ENCODE measurements at places on chromosomes 12 and 14.

DNA sequence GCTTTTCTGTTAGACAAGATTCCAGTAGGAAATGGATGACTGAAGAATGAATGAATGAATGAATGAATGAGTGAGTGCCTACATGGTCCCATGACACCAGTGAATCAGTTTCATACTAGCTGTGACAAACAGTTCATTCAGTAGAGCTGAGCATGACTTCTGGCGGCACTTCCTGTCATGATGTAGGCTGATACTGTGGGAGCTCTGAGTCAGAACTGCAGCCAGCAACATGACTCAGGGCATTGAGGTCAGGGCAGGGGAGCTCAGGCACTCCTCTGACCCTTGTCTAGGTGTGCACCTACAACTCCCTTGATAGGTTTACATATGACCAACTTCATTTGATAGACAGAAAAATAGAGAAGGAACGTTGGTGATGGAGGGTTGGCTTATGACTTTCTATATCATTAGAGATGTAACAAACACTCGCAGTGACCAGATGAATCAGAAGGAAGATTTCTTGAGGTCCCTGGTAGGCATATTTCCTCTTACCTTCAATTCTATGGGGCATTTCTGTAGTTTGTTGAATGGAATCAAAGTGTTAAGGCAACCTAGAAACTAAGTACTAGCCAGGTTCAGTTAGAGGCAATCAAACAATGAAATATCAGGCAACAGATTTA lies 139.3 kb upstream of the ARHGAP5 start:
- DNase-seq, result peak; percentile 79

GRCh38 chr12:52756281-52756960 lies 20.7 kb downstream of the KRT76 start:
- DNase-seq, result no peak

- no peak for DNase-seq
These were observed 98.9 kb upstream of the HMGA2 start for GRCh38 chr12:65725376-65725775.

GRCh38 chr12:50100561-50100960 lies 3.2 kb upstream of the GPD1 start:
- DNase-seq, result no peak

DNA sequence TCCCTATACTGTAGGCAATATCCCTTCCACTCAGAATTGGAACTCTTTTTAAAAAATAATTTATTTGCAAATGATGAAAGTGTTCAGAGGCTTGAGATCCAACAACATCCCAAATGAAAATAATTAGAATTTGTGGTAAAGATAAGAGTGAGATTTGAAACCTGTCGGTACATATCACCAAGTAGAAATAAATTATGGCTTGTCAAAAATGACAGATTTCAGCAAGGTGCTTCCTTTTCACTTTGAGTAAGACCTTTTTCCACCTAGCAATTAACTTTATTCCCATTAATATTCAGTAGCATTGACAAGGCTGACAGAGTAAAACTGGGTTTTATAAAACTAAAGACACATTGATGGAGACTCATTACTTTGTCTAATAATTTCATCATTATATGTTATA lies 107.7 kb upstream of the PRKD1 start:
- DNase-seq, result no peak

GRCh38 chr12:30964896-30965612 lies 38.5 kb downstream of the TSPAN11 start:
- no peak for DNase-seq

DNA sequence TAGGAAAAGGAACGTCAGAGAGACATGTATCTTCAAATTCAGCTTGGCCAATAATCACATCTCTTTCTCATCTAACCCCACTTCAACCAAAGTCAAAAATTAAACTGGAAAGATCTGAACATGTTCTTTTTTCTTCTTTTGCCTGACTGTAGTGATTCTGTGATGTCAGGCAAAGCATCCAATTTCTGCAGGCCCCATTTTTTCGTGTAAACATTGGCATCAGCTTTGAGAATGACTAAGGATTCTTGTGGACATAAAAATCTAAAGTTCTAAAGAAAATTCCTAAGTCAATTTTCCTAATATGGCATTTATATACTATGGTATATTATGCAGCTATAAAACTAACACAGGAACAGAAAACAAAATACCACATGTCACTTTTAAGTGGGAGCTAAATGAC lies 89.1 kb downstream of the STXBP6 start:
- no peak for DNase-seq

GRCh38 chr12:117090388-117090787 lies 8.8 kb downstream of the TESC start:
- no peak for DNase-seq

- no peak for DNase-seq
These were observed 197.4 kb downstream of the SLC25A21 start for GRCh38 chr14:36974985-36975384.

- no peak for DNase-seq
These were observed 9.7 kb downstream of the NRIP2 start for GRCh38 chr12:2825132-2825531.

- no peak for DNase-seq
These were observed 219.2 kb downstream of the FSCB start for GRCh38 chr14:44287858-44288257.

GRCh38 chr14:102187044-102187443 lies 47.3 kb downstream of the WDR20 start:
- no peak for DNase-seq

DNA sequence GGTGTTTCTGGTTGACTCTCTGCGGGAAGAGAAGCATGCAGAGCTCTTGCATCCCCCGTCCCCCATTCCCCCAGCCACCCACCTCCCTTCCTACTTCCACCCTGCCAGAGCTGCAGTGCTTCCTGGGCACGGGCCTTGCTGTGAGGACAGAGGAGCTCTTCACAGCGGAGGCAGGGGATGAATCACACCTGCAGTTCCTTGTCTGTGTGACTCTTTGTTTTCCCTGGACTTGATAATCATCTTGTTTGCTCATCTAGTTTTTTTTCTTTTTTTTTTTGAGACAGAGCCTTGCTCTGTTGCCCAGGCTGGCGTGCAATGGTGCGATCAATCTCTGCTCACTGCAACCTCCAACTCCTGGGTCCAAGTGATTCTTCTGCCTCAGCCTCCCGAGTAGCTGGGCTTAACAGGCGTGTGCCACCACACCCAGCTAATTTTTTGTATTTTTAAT lies 27.8 kb downstream of the ANKRD9 start:
- DNase-seq, result no peak

DNA sequence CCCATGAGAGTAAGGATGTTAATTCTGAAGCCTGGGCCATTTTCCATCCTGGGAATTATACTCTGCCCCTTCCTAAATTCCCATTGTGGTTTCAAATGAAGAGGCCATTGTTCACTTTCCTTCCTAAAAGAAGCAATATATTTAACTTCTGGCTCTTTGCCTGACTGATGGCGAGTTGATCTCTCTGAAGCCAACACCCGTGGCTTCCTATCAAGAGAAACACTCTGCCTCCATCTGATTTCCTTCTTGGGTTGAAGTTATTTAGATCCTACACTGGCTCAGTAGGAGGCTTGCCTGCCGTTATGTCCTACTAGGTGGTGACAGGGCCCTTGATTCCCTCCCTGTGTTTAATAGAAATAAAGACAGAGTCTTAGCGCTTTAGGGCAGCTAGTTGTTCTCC lies 97.4 kb downstream of the PRKCH start:
- no peak for DNase-seq

Measured in NK-92 treated with Interleukin-12 subunit alpha and Interleukin-12 subunit beta, amount 100 ng/mL, for 24 hours (cell line).